ENCODE measurements at places on chromosomes 5 and 9. TPM values are rescaled to one million over a fixed set of nuclear protein-coding genes. Genes with fewer than 3 reads are reported as not detected.

Gene HEXB
- 114 TPM for total RNA-seq

Gene MED22
- 34.0 TPM for total RNA-seq

GRCh38 chr9:94976077-94976476 is 249.6 kb downstream of the AOPEP start:
- no peak for DNase-seq

GRCh38 chr9:121491111-121491510 is 8.5 kb downstream of the GGTA1 start:
- no peak for DNase-seq

- no peak for DNase-seq
These were observed 1.6 kb downstream of the FABP6 start for GRCh38 chr5:160230686-160231527.

DNA sequence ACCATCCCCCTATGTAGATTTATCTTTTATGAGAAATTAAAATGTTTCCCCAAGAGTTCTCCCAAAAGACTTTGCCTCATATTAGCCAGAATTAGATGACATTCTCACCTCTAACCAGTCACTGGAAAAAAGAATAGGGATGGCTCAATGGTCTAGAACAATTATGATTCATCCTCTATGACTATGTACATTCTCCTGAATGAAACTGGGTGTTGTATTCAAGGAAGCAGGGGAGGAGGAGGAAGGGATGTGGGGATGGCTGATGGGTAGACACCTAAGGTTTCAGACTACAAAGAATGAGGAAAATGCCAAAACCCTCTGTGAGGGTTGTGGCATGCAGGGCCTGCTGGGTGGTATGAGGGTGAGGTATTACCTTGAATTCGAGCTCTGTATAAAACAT is 49.5 kb upstream of the BRINP1 start:
- no peak for DNase-seq

DNA sequence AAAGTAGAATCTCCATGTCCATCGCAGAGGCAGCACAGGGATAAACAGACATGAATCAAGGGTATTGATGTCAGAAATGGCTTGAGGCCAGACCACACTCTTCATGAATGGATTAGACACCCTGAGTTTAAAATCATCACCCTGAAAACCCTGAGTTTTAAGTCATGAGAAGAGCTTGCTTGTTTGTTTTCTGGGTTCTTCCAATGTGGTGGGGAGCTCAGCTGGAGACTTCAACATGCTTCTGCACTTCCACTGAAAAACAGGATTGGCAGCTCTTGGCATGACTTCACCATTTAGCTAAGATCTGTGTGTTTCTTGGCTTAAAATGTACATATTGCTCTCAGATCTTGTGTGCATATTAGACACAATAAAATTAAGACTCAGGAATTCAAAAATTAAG is 9.8 kb downstream of the GCNT4 start:
- DNase-seq, result no peak

DNA sequence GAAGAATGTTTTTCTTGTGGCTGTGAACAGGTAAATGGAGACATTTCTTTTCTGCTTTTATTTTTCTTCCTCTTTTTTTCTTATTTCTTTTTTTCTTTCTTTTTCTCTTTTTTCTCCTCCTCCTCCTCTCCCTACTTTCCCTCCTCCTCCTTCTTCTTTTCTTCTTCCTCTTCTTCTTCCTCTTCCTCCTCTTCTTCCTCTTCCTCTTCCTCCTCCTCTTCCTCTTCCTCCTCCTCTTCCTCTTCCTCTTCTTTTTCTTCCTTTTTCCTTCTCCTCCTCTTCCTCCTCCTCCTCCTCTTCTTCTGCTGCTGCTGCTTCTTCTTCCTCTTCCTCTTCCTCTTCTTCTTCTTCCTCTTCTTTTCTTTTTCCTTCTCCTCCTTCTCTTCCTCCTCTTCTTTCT is 65.3 kb upstream of the NTRK2 start:
- no peak for DNase-seq

Data from type B pancreatic cell (in vitro differentiated cells).